ENCODE measurements at places on chromosomes 3 and 15.

GRCh38 chr3:184739594-184740505 is 28.0 kb upstream of the MAGEF1 start:
- DNase-seq, result no peak

- DNase-seq, result no peak
Observed at GRCh38 chr3:121793078-121793477, 41.8 kb downstream of the IQCB1 start.

DNA sequence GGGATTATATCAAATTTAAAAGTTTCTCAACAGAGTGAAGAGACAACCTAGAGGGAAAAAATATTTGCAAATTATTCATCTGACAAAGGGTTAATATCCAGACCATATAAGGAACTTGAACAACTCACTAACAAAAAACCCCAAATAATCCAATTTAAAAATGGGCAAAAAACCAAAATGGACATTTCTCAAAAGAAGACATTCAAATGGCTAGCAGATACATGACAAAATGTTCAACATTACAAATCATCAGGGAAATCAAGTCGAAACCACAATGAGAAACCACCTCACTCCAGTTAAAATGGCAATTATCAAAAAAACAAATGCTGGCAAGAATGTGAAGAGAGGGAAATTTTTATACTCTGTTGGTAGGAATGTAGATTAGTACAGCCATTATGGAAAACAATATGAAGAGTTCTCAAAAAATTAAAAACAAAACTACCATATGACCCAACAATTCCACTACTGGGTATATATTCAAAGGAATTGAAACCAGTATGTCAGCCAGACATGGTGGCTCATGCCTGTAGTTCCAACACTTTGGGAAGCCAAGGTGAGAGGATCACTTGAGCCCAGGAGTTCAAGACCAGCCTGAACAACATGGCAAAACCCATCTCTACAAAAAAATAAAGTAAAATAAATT is 88.5 kb downstream of the CSNK1G1 start:
- no peak for DNase-seq

DNA sequence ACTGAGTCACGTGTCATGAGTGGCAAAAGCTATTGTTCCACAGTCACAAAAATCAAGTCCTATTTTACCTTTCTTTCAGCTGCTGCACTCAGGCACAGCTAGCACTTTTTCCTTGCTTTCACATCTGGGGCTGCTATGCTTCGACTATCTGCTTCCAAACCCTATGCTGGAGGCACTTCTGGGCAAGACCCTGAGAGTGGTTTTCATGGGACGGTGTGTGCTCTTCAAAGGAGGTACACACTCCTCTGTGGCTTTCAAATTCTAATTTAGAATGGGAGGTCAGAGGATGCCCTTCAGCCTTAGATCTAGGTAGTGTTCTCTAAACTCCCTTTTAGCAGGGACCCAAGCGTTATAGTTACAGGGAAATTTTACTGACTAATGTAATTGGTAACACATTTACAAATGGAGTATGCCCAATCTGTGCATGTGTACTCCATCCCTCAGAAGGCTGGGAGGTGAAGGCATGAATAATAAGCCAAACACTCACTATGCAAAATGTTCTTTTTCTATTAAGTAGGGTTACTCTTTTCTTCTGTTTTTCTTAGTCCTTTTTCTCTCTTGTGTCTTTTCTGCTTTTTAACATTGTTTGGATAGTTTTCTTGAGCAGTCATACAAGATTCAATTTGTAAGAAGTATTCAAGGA is 188.3 kb downstream of the LSAMP start:
- DNase-seq, result no peak

DNA sequence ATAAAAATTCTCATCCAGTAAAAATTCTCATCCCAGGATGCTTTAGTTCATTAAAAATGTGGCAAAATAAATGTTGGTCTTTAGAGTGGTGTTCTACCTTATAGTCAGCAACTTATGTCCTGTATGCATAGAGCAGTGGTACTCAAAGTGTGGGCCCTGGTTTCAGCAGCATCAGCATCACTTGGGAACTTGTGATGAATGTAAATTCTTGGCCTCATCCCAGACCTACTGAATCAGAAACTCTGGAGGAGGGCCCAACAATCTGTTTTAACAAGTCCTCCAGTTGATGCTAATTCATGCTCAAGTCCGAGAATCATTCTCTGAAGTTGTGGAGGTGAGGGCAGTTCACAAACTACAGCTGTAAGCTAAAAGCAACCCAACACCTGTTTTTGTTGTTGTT is 307.3 kb upstream of the SATB1 start:
- DNase-seq, result no peak

DNA sequence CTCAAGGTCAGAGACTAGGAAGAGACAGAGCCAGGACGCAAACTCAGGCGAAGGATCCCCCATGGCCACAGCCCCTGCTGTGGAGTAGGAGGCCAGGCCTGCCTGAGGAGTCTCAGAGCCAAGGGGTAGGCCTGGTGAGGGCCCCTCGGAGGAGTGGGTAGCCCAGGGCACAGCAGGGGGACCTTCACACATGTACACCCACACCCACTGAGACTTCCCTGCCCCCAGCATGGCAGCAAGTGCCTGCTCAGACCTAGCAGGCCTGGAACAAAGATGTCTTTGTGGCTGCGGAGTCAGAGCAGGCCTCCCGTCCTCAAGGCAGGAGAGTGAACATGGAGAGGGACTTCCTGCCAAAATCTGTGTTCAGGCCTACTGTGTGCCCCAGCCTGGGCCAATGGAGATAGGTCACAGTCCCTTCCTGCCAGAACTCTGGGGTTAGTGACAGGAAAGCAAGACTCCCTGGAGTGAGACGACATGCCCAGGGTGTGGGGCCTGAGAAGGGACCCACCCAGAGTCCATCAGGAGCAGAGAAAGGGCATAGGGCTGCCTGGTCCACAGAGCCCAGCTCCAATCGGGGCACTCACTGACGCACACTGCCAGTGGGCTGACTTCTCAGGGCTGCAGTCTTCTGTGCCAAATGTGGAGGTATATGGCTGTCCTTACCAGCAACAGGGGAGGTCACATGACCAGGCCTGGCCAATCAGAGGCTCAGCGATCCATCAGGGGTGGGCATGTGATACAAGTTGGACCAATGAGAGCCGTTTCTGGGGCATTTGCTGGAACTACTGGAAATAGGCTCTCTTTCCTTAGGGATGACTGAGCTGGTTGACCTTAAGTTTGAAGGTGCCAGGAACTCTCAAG is 2.3 kb downstream of the GRIP2 start:
- no peak for DNase-seq

DNA sequence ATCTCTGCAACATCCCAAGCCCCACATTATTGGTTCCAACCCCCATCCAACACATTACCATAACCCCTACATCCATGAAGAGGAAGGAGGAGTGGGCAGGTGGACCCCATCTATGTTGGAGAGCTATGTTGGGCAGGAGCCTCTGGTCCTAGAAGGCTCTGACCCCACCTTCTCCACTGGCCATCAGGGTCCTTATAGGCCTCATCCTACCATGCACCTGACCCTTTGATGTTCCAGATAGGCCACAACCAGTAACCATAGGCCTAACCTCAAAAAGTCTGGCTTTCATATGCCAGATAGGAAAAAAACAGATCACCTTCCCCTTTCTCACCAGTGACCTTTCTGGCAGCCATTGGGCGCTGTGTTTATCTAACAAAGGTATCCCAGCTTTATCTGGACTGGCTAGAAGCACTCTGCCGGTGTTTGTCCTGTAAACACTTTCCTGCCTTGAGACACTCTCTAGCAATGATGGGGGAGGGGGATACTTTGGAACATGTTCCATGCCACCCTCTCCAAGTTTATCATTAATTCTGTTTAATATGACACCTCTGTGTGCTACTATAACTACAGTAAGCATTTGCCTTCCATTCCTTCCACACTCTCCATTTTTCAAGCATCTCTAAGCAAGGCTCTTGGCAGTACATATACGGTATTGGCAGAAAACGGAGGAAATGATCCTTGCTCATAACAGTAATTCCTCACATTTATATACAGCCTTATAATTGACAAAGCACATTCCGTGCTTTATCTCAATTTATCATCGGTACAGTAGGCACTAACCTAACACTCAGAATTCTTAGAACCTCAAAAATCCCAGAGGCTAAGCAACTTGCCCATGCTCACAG is 377.1 kb downstream of the VPS13C start:
- DNase-seq, result no peak

DNA sequence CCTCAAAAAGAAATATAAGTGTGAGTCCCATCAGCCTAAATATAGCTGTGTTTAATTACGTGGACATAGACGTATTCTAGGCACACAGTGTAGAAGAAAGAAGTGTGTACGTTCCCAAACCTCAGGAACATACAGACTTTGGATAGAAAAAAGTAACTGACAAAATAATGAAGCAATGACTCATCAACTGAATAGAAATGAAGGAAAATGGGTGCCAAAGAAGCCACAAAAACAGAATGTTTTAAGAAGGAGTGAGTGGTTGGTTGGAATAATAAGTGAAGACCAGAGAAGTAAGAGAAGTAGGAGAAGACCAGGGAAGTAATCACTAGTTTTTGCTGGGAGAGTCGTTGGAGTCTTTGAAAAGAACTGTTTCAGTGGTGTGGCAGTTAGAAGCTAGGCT is 518.1 kb downstream of the ROBO1 start:
- no peak for DNase-seq

GRCh38 chr15:96366526-96366877 is 36.0 kb downstream of the NR2F2 start:
- DNase-seq, result no peak

Data from AML-193 (cell line).